ENCODE measurements at places on chromosomes 1 and 21.

GRCh38 chr1:30524840-30525617, 198.4 kb downstream of the MATN1 start:
- no peak for DNase-seq

DNA sequence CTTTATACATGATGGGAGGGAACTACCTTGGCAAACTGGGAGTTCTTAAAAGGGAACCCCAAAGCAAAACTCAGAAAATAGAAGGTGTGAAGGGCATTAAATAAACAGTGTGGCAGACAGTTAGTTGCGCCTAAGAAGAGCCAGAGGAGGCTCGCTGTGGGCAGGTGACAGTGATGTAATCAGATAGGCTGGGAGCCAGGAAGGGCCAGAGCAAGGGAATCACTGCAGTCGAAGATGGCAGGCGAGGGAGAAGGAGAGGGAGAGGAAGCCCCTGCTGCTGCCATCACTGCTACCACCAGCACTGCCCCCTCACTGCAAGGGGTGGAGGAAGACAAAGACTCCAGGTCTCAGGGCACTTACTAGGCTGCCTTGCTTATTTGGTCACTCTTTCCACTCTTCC, 97.2 kb downstream of the ST3GAL3 start:
- DNase-seq = no peak

DNA sequence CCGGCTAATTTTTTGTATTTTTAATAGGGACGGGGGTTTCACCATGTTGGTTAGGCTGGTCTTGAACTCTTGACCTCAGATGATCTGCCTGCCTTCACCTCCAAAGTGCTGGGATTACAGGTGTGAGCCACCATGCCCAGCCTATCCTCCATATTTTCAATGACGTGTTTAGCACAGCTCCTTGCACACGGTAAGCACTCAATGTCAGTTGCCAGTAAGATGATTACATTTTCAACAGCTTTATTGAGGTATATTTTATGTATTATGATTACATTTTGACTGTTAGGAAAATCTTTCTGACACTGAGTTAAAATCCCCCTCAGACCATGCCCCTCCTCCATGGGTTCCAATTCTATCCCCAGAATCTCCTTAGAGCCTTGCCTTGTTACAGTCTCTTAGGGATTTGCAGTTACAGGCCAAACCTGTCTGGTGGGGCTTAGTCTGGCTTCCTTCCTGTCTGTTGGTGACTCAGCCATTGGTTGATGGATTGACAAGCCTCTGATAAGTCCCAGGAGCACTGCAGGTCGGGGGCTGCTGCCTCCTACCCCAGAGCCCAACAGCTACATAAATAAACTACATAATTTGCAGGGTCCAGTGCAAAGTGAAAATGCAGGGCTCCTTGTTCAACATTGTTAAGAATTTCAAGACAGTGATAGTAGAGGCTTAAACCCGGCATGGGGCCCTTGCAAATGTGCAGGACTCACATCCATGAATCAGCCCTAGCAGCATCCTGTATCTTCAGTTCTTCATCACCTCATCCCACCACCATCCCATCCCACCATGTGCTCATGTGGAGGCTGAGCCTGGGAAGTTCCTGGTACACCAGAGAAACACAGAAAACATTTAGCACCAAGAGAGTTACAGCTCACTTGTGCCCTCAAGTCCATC, 23.4 kb downstream of the COA7 start:
- DNase-seq = no peak

DNA sequence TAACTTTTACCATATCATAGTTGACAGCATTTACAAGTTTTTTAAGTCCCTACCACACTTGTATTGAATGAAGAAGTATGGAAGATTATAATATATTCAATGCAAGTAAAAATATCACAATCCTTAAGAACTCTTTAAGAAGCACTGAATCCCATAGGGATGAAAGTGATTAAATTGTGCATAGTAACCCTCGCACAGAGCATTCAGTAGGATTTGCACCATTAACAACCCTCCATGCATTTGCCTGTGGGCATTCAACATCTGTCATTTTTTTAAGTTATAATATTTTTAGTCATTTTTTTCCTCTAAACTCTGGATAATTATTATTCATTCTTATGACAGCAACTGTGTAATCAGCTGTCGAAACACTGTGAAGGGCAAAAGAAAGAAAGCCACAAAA, 10.1 kb downstream of the SELE start:
- DNase-seq = no peak

GRCh38 chr1:29828526-29829447, 592.5 kb downstream of the PTPRU start:
- no peak for DNase-seq

- no peak for DNase-seq
Observed at GRCh38 chr1:23020706-23021405, 1.6 kb downstream of the KDM1A start.

GRCh38 chr1:198595765-198596164, 43.1 kb upstream of the PTPRC start:
- no peak for DNase-seq

- no peak for DNase-seq
Observed at GRCh38 chr21:35814858-35815619, 245.3 kb downstream of the SETD4 start.

- no peak for DNase-seq
Observed at GRCh38 chr1:233242827-233243483, 52.6 kb downstream of the PCNX2 start.

DNA sequence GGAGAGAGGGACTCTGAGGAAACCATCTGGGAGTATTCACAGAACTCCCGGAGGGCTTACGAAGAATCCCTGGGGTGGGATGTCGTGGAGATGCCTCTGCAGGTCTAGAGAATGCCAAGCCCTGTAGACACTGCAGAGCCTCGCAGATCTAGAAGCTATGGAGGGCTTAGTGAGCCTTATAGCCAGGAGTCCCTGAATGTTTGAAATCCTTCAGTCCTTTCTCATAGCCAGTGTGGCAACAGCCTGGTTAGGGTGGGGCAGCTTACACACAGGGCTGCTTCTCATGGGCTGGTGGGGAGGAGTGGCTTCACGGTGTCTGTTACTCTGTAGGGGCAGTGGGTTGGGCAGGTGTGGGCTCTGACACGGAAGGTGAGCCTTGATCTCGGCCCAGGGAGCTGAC, 44.2 kb upstream of the KDM4A start:
- DNase-seq = no peak

- no peak for DNase-seq
Observed at GRCh38 chr21:15446223-15446622, 283.6 kb upstream of the USP25 start.

DNA sequence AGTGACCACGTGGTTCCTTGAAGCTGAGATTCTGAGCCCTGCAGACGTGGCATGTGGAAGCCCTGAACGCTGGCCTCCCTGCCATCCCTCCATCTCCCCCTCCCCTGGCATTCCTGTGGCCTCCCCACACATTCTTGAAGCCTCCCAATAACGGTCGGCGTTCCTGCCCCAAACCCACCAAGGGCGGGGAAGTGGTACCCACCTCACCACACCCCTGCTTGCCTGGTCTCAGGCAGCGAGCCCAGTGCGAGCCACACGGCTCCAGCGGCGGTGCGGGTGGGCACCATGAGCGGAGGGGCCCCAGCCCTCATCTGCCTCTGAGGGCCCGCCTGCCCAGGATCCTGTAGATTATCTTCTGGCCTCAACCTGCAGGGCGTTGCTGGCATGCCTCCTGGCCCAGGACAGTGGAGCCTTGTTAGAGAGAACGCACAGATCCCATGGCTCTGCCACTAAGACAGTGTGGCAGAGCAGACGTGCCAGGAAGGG, 20.6 kb upstream of the PRELP start:
- DNase-seq = no peak

DNA sequence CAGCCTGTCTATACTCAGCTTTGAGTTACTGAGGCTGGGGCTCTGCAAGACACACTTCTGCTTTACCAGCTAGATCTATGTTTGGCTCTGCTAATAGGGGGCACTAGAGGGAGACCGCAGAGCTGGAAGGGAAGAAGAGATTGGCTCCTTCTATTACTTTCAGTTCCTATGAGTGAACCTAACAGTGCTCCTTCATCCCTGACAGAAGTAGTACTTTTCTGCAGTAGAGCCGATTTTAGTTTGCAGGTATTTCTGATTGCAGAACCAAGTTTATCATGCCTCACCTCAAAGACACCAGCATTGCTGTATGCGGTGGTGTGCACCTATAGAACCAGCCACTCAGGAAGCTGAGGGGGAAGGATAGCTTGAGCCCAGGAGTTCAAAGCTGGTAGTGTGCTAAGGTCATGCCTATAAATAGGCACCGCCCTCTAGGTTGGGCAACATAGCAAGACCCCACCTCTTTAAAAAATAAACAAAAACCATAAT, 5.7 kb upstream of the ZDHHC18 start:
- no peak for DNase-seq

DNA sequence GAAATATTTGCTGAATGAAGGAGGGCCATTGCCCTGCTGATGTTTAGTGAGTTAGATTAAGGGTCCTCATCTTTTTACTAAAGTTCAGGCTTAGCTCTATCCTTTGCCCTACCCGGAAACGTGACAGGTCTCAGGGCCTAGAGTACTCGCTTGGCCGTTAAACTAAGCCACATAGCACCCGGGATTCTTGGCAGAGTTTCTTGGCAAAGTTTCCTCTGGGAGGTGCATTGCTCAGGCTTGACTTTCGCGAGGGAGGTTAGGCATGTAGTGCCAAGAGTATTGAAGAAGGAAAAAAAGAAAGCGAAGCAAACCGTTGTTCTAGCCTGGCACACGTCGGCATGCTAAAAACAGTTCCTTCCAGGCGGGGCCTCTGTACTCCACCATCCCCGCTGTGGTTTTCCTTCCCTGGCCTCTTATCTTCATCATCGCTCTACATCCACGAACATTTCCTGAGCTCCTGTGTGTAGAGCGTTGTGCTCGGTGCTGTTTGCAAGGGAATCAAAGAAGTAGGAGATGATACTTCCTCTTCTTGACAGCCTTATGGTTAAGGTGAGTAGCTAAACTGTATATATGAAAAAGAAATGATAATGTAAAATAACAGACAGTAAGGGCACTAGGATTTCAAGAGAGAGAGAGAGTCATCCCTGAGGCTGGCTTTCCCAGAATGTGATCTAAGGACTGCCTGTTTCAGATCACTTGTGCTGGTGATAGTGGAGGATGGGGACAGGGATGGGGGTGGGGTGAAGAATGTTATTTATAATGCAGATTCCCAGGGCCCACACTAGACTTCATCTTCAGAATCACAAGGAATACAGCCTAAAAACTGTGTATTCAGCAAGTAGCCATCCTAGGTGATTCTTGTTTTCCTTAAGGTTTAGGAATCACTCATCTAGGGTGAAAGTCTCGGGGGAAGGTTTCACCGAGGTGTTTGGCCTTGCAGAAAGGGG, 18.8 kb downstream of the RNF220 start:
- no peak for DNase-seq

DNA sequence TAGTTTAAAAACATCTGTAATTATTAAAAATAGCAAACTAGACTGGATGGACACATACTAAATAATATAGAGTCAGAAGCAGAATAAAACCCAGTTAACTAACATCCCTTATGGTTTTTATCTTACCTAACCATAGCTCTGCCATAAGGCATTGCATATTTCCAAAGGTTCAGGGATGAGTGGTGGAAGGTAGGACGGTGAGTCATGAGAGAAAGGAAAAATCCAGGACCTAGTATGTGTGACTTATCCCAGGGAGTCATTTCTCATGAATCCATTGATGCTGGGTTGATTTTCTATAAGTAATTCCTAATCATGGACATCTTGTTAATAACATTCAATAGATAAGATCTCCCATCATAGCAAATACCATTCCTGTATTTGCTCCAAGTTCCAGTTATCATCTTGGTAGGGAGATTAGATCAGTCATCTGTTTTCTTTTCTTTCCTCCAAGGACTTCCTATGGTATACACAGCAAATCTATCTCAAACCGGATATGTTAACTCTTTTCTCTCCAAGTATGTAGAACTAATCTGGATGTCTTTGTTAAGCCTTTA, 490.7 kb upstream of the B3GALT2 start:
- no peak for DNase-seq

DNA sequence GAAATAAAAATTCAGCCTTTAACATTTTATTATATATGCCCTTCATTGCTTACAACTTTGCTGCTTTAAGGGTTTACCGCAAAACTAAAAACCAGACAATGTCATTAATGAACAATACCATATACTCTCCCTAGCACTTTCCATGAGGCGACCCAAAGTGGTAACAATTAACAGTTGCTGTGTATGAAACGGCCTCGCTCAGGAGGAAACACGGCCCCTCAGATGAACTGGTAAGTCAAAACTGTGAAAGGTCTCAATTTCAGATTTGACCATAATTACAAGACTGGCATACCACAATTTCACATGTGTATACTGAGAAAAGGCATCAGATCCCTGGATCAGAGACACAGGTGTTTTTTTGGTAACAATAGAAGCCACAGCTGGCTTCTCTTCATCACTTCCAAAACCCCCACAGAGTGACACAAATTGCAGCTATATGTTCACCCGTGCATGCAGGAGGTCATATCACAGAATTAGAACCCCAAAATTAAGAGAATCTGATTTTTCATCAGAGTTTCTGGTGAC, 611.9 kb upstream of the ADAMTS5 start:
- DNase-seq = no peak

- no peak for DNase-seq
Observed at GRCh38 chr1:7558921-7559869, 211.9 kb upstream of the VAMP3 start.

GRCh38 chr1:244236721-244237120, 185.6 kb downstream of the ZBTB18 start:
- no peak for DNase-seq

DNA sequence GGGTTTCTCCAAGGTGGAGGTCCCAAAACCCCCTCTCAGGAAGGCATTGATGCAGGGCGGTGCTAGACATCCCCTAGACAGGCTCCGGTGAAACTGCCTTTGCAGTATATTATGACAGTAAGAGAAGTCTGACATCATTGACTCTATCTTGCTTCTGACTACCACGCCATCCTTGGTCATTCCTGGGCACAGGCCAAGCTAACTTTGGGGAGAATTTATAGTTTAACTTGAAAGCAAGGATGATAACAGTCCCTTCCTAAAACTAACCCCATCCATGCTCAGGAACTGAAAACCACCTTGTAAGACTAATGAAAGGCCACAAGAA, 30.3 kb downstream of the RSPH1 start:
- DNase-seq = no peak

DNA sequence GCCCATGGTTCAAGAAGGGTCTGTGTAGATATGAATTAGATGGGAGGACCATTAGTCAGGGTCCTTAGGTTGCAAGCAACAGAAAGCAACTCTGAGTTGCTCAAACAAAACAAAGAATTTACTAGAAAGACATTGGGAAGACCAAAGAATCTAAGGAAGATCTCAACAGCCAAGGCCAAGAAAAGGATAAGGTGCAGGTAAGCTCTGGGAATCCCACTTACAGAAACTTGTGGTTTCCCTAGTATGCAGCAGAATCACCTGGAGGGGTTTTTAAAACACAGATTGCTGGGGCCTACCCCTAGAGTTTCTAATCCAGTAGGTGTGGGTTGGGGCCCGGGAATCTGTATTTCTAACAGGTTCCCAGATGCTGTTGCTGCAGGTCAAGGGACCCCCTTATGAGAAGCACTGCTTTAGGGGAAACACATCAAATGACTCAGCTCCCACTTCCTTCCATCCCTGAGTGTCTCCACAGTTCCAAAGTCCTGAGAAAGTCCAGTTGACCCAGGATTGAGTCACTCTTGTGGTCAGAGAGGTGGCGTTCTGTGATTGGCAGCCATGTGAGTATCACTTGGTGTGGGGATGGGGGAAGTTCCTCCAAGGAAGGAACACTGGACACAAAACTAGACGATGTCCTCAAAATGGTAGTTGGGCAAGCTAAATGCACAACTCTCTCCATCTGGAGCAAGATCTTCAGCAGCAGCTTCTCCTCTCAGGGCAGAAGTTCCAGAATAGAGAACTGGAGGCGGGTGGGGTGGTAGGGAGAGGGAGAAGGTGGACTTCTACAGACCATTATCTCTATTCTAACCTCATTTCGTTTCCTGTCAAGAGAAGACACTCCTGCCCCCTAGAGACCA, 24.2 kb upstream of the EYA3 start:
- DNase-seq = no peak

GRCh38 chr1:47477595-47478080, 39.8 kb downstream of the FOXD2 start:
- no peak for DNase-seq

Measured in activated CD8-positive, alpha-beta memory T cell treated with anti-CD3 and anti-CD28 coated beads for 1 hour (primary cell).